Neural crest cell (in vitro differentiated cells): ENCODE measurements at places on chromosomes 3 and 15. TPM values are rescaled to one million over a fixed set of nuclear protein-coding genes. Genes with fewer than 3 reads are reported as not detected.

The MKRN2 gene
- total RNA-seq: 25.8 and 27.2 TPM in 2 replicates

The P2RY12 gene
- total RNA-seq: not detected in 2 replicates

The CISH gene
- 8.1 and 8.6 TPM in 2 replicates for total RNA-seq

The PLA1A gene
- total RNA-seq: not detected in 2 replicates

The SLC25A36 gene
- total RNA-seq: 68.2 and 71.2 TPM in 2 replicates

The TEX55 gene
- not detected in 2 replicates for total RNA-seq

The IL17RB gene
- 2.4 and 3.1 TPM in 2 replicates for total RNA-seq

The CCNB2 gene
- 95.3 and 99.2 TPM in 2 replicates for total RNA-seq

The CCR5 gene
- total RNA-seq: not detected in 2 replicates

The SMAD6 gene
- 4.7 and 5.4 TPM in 2 replicates for total RNA-seq

The COPG1 gene
- 116 and 122 TPM in 2 replicates for total RNA-seq

- no peaks in the 10 kb centered on the region for H3K36me3 ChIP-seq
- H3K4me1 ChIP-seq: peaks cover 62% of the 10 kb centered on the region
- peak overlapping the region; percentile 94 for H3K27ac ChIP-seq
- DNase-seq: no peak
- H3K4me3 ChIP-seq: peak overlapping the region; percentile 41
These were observed 21.6 kb downstream of the ACSBG1 start for GRCh38 chr15:78212546-78213424.

- H3K4me3 ChIP-seq: no peak overlapping the region
- H3K4me1 ChIP-seq: no peaks in the 10 kb centered on the region
- DNase-seq: no peak
- peaks cover 2% of the 10 kb centered on the region for H3K36me3 ChIP-seq
- no peaks in the 10 kb centered on the region for H3K27me3 ChIP-seq
These were observed 50.8 kb upstream of the CACNA2D3 start for GRCh38 chr3:54071601-54072000.

GRCh38 chr15:29089731-29090616 lies 179.6 kb downstream of the NSMCE3 start:
- peak overlapping the region; percentile 78 for H3K27ac ChIP-seq
- H3K27me3 ChIP-seq: no peaks in the 10 kb centered on the region
- no peak overlapping the region for H3K4me3 ChIP-seq

DNA sequence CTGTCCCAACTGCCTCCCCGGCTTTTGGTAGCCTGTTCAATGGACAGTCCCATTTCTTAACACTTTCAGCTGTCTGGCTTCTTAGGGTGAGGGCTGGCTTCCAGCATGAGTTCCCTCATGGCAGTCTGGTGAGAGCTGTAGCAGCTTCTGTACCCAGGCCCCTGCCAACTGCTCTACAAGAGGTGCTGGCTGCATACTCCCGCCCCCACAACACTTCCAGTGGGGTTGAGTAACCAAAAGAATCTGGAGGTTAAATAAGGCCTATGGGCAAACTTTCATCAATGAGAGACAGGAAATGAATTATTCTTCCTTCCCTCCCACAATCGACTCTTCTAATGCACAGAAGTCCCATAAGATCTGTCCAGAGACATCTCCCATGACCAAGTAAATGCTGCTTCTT lies 145.0 kb downstream of the NEK10 start:
- H3K4me1 ChIP-seq: peaks cover 3% of the 10 kb centered on the region
- H3K36me3 ChIP-seq: peaks cover 2% of the 10 kb centered on the region
- no peak overlapping the region for H3K27ac ChIP-seq
- no peak overlapping the region for H3K4me3 ChIP-seq

GRCh38 chr3:143150071-143150470 lies 30.5 kb downstream of the CHST2 start:
- H3K4me1 ChIP-seq: no peaks in the 10 kb centered on the region
- H3K27me3 ChIP-seq: no peaks in the 10 kb centered on the region
- DNase-seq: no peak
- no peak overlapping the region for H3K27ac ChIP-seq
- H3K4me3 ChIP-seq: no peak overlapping the region
- H3K36me3 ChIP-seq: no peaks in the 10 kb centered on the region

DNA sequence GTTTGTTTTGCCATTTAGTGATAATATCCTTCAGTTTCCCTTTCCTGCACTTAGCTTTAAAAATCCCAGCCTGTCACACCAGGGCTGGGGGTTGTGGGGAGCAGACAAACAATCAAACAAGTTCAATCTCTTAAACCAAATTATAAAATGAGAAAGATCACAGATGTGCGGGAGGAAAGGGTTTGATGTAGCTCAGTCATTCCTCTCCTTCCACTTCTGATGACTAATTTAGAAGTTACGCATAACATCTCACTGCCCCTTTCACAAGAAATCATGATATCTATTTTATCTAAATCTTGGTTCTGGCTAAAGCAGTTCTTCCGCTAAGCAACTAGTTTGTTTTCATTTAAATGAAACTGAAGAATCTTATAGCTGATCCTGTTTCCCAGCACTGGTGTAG lies 34.1 kb upstream of the ATG7 start:
- H3K36me3 ChIP-seq: no peaks in the 10 kb centered on the region
- no peak for DNase-seq
- H3K4me1 ChIP-seq: no peaks in the 10 kb centered on the region

DNA sequence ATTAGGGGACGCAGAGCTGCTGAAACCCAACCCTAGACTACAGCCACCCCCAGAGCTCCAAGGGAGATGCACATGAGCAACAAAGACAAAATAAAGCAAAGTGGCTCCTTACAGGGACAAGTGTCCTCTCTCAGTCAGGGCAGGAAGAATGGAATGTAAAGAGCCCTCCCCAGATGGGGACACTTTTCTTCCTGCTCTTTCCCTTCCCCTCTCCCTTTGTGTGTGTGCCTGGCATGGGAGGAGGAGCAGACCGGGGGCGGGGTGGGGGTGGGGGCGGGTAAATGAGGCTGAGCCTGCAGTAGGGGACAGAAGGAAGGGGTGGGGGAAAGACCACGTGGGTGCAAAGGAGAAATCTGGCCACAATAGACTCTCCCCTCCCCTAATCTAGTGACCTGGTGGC lies 37.4 kb downstream of the ACAA1 start:
- no peak for DNase-seq
- no peak overlapping the region for H3K4me3 ChIP-seq
- H3K4me1 ChIP-seq: peaks cover 22% of the 10 kb centered on the region
- H3K36me3 ChIP-seq: no peaks in the 10 kb centered on the region
- H3K27ac ChIP-seq: peak overlapping the region; percentile 38

DNA sequence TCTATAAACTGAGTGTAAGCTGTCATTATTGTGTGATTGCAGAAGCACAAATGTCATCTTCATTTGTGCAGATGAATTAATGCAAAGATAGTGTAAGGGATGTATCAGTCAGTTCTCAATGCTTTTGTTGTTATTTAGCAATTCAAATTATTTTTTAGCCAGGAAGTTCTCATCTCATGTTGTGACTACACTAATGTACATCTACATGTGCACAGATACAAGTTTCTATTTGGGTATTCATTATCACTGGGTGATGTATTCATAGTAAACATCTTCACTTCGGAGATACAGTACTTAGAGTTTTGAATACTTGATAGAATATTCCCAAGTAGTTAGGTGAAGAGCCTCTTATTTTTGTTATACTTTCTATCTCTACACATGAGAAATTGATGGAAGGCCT lies 11.1 kb downstream of the EIF2A start:
- no peak for DNase-seq
- H3K4me3 ChIP-seq: no peak overlapping the region
- no peaks in the 10 kb centered on the region for H3K4me1 ChIP-seq
- no peaks in the 10 kb centered on the region for H3K27me3 ChIP-seq
- H3K36me3 ChIP-seq: peaks cover 13% of the 10 kb centered on the region

DNA sequence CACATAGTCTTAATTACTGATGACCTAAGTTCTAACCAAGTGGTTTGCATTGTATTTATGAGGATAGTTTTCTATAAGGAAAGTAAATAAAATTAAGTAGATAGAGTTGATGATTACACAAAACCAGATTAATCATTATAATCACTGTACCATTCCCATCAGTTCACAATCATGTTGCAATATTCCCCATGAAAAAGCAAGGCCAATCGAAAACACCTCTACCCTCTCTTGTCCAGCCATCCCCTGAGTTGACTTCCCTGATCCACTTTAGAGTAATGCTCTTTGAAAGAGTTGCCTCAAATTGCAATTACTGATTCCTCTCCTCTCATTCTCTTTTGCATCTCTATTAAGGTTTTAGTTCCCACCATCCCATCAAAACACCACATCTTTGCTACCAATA lies 21.0 kb downstream of the BCHE start:
- no peaks in the 10 kb centered on the region for H3K36me3 ChIP-seq
- H3K27ac ChIP-seq: no peak overlapping the region
- H3K27me3 ChIP-seq: no peaks in the 10 kb centered on the region
- no peak overlapping the region for H3K4me3 ChIP-seq
- H3K4me1 ChIP-seq: peaks cover 4% of the 10 kb centered on the region
- DNase-seq: no peak

DNA sequence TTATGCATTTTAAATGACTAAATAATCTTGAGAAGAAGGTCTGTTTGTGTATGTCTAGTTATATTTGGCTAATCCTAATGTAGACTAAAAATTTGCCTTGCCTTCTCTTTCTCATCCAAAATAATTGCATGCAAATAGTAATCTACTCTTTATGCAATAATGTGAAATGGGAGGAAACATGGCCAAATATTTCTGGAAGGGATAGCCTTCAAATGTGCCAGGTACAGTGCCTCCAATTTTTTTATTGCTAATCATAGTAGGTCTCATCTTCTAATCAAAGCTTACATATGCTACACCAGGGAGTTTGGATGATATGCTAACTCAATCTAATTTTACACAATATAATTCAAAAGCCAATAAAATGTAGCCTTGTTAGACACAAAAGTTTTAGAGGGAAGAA lies 911.3 kb downstream of the NAALADL2 start:
- H3K4me1 ChIP-seq: no peaks in the 10 kb centered on the region
- no peak overlapping the region for H3K27ac ChIP-seq
- H3K36me3 ChIP-seq: no peaks in the 10 kb centered on the region

GRCh38 chr15:95295896-95296625 lies 1034.4 kb upstream of the NR2F2 start:
- no peaks in the 10 kb centered on the region for H3K27me3 ChIP-seq
- H3K4me3 ChIP-seq: peak overlapping the region; percentile 12
- no peak for DNase-seq
- H3K4me1 ChIP-seq: peaks cover 46% of the 10 kb centered on the region
- peaks cover 3% of the 10 kb centered on the region for H3K36me3 ChIP-seq
- peak overlapping the region; percentile 39 for H3K27ac ChIP-seq

GRCh38 chr15:68783226-68784058 lies 37.3 kb downstream of the ANP32A start:
- no peaks in the 10 kb centered on the region for H3K27me3 ChIP-seq
- H3K4me1 ChIP-seq: peaks cover 9% of the 10 kb centered on the region
- peak overlapping the region; percentile 89 for H3K27ac ChIP-seq
- peaks cover 26% of the 10 kb centered on the region for H3K36me3 ChIP-seq
